Activated CD8-positive, alpha-beta memory T cell treated with anti-CD3 and anti-CD28 coated beads for 1 hour (primary cell): ENCODE measurements at places on chromosomes 11 and 22.

- no peak for DNase-seq
These were observed 22.9 kb upstream of the FGF3 start for GRCh38 chr11:69841859-69842698.

DNA sequence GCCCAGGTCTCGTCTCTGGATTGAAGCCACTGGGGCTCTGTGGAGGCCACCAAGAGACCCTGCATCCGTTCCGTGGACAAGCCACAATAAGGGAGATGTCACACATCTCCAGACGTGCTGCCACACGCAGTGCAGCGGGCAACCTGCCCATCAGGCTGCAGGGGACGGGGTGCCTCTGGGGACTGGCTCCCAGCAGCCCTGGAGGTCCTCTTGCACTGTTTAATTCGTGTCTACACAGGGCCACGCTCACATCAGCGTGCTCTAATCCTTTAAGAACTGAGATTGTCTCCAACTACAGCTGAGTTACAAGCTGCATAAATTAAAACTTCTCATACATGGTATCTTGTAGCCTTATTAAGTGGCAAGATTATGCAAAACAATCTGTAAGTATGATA lies 1232.2 kb downstream of the BRD1 start:
- DNase-seq: no peak

DNA sequence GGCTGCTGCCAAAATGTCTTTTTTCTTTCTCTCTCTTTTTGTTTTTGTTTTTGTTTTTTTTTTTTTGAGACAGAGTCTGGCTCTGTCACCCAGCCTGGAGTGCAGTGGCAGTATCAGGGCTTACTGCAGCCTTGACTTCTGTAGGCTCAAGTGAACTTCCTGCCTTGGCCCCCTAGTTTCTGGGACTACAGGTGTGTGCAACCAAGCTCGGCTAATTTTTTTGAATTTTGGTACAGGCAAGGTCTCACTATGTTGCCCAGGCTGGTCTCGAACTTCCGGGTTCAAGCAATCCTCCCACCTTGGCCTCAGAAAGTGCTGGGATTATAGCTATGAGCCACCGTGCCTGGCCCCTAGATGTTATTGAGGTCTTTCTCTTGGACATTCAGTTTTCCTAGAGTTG lies 2.2 kb upstream of the DDX10 start:
- DNase-seq: no peak

DNA sequence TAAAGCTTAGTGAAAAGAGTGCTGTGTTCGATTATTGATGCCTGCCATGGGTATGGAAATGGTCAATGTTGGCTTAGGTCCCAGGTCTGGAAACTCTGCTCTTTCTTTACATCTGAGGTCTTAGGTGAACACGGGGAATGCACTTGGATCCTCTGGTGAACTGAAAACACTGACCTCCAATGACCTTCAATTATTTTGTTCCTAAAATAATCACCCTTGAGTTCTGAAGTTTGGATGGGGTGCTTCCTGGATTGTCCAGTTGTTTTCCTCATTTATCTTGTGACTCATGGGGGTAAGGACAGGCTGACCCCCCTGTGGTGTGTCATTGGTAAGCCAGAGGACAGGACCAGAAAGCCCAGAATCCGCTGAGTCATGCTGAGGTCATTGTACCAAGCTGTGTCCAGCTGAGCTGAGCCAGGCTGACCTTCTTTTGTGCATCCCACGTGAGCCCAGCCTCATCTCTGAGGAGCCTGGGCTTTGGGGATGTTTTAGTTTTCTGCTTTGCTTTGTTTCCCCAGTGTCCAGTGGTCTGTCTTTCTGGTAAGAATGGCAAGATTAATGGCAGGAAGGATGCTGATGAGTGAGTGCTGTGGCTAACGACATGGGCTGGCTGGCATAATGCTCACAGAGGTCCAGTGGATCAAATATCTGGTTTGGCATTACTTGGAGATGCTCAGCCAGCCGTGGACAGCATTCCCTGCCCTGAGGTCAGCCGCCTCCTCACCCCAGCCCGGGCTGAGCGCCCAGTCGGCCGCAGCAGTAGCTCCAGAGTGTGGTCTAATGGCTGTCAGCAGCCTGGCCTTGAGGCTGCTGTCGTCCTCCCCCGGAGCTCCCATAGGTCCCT lies 35.6 kb downstream of the AMPD3 start:
- DNase-seq: no peak

DNA sequence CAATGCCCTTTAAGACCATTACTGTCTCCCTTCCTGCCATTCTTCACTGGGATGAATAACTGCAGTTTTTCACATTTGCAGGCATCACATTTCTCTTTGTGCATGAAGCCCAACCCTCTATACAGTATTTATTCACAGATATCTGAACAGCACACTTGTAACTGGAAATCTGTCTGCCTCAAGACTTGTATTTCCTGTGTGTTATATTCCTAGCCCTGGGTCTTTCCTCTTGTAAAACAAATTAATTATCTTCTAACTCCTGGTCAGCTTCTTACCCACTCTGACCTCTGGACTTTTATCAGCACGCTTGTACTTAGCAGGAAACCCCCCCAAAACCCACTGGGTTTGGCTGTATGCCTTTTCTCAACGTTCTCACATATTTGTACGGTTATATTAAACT lies 2.0 kb downstream of the CSRP3 start:
- DNase-seq: no peak

DNA sequence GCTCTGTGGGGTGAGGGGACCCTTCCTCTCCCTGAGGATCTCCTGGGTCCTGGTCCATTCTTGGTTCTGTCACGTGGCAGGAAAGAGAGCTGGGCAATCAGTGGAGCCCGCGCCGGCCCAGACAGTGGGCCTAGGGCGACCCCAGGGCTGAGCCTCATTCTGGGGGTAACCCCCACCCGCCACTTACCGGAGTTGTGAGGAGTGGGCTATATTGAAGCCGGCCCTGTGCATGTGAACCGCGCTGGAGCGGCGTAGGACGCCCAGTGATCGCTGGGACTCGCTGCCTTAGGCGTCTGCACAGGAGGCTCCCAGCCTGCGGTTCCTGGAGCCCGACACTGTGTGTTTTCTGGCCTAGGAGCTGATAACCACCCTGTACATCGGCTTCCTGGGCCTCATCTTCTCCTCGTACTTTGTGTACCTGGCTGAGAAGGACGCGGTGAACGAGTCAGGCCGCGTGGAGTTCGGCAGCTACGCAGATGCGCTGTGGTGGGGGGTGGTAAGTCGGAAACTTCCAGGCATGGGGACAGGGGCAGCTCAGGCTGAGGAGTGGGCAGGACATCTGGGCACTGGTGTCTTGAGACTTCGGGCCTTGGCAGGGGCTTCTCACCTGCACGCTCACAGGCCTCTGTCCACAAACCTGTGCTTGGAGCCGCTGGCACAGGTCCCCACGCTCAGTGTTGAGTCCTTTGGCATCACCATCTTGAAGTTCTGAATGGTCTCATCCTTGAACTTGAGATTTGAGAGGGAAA lies 127.1 kb downstream of the KCNQ1OT1 start:
- DNase-seq: no peak

- no peak for DNase-seq
These were observed 133.2 kb downstream of the SPATA19 start for GRCh38 chr11:133712051-133712560.

DNA sequence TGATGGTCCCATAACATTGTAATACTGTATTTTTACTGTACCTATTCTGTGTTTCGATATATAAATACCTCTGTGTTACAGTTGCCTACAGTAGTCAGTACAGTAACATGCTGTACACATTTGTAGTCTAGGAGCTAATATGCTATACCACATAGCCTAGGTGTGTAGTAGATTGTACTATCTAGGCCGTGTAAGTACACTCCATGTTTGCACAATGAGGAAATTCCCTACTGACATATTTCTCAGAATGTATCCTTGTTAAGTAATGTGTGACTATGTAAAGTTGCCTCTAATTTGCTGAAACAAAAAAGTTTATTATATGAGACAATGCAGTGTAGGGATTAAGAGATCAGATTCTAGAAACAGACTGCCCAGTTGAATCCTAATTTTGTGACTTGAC lies 21.3 kb downstream of the CAPRIN1 start:
- DNase-seq: no peak

DNA sequence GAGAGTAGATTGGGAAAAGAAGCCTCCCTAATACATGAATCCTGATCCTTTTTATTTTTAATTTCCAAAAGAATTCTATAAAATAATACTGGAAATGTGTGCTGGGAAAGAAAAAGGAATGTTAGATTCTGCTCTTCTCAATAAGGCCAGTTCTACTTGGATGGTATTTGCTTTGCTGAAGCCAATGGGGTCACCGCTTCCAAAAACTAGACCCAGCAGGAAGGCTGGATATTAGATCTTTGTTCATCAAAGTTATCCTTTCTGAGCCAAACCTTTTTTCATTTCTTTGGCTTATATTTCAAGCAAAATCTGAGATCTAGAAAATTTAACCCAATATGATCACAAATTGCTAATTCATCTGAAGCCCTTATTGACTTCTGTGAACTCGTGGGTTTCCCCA lies 41.4 kb downstream of the SCUBE2 start:
- DNase-seq: no peak

GRCh38 chr11:56700242-56700913 lies 1.5 kb downstream of the OR9G1 start:
- no peak for DNase-seq

- no peak for DNase-seq
These were observed 876 bp downstream of the NFRKB start for GRCh38 chr11:129894278-129895125.

GRCh38 chr11:83702796-83703195 lies 416.6 kb upstream of the CCDC90B start:
- DNase-seq: no peak

DNA sequence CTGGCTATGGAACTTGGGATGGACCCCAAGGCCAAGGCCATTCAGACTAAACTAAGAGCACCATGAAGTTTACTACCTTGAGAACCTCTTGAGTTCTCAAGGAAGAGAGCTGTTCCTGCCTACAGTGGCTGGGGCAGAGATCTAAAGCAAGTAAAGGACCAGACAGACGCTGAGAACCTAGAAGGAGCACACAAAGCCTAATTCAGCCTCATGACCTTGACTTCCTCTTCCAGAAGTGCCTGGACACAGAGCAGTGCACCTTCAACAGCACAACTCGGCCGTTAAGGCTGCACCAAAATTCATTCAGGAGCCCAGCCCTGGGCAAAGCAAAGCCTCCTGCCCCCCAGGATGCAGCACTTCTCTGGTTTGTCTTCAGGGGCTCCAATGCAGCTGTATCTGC lies 82.9 kb upstream of the AKIP1 start:
- no peak for DNase-seq

DNA sequence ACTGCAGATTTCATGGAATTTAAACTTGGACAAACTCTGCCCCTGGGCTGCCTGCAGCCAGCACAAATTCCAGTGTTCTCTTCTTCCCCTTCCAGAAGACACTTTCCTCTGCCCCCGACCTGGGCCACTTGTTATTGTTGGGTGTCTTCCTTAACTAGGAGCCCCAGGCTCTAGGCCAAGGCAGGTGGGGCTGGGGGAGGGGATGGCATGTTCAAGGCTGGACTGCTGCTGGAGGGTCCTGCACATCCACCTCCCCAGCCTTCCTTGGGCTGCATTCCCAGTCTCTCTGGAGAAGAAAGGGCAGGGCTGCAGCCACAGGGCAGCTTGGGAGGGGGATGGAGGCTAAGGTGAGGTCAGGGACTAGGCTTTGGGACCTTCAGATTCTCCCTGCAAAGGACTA lies 11.5 kb upstream of the SLC22A6 start:
- no peak for DNase-seq

DNA sequence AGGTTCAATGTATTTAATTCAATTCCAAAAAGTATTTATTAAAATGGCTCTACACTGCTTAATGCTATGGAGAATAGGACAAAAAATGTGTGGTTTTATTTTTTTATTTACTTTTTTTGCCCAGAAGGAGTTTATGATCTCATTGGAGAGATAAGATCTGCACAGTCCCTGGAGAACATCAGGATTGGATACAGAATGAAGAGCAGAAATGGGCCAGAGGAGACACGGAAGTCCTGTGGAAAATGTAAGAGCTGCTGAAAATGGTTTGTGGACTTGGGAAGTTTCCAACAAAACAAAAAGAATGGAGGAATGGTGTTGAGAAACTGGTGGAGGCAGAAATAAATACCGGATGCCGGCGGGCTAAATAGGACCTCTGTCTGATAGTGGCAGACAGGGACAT lies 554.6 kb downstream of the OPCML start:
- no peak for DNase-seq

DNA sequence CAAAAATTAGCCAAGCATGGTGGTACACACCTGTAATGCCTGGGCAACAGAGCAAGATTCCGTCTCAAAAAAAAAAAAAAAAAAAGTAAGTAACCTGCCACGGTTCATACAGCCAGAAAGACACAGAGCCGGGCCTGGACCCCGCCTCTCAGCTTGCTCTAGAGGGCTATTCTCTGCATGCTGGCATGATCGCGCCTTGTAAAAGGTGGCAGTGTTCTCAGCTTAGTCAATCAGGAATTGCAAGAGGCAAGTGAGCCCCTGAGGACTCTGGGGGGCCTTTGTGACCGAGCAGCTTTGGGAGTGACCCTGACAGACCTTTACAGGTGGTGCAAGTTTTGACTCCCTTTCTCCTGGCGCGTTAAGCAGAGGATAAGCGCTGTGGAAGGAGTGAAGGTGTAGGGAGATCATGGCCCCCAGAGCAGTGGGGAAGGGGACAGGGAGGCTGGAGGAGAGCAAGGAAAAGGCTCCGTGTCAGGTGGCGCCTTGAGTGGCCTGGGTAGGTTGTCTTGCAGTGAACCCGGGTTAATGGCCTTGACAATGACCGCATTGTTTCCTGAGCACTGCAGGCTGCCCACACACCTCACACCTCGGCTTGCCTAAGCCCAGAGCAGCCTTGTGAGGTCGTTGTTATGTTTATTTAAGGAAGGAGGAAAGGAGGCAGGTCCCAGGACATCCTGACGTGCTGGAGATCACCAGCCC lies 48.9 kb downstream of the CDPF1 start:
- no peak for DNase-seq

DNA sequence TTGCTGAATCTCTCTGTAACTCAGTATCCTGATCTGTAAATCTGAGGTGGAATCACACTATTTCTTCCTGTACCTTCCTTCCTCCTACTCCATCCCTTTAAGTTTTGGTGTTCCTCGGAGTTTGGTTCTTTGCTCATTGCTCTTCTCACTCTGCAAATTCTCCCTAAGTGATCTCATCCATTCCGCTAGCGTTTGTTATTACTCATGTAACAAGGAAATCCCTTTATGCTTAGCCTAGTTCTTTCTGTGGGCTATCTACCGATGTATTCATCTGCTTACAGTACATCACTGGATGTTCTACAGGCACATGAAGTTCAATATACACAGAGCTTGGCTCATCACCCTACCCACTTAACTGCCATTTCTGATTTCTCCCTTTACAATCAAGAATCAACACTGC lies 1.6 kb upstream of the CEP295 start:
- DNase-seq: no peak
